ENCODE measurements at places on chromosomes 5 and 9.

DNA sequence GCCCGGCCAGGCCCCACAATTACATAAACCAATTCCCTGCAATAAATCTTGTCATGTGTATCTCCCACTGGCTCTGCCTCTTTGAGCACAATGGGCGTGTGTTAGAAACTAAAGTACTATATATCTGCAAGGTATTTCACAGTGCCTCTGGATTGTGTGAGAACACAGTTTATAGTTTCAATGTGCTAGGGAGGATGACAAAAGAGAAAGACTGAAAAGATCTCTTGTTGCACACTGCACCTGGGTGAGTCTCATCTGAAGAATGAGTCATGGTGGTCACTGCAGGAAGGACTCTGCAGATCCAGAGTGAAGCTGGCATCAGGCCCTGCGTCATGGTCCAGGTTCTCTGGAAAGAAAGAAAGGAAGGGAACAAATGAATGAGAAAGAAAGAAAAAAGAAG, 20.7 kb upstream of the CTSV start:
- DNase-seq, result no peak

DNA sequence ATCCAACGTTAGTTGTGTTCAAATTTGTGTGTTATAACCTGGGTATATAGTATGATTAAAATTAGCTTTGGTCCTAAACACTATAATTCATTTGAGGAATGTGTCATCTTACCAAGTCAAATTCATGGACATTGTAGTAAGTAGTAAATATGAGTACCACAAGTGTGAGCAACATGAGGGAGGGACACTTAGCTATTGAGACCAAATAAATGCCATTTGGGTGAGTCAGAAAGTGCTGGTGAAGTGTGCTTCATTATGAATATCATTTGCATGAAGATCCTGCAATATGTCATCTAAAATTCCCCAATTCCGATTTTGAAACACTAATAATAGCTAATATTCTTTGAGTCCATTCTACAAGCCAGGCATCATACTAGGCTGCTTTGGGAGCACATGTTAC, 336.7 kb upstream of the KIF2A start:
- no peak for DNase-seq

DNA sequence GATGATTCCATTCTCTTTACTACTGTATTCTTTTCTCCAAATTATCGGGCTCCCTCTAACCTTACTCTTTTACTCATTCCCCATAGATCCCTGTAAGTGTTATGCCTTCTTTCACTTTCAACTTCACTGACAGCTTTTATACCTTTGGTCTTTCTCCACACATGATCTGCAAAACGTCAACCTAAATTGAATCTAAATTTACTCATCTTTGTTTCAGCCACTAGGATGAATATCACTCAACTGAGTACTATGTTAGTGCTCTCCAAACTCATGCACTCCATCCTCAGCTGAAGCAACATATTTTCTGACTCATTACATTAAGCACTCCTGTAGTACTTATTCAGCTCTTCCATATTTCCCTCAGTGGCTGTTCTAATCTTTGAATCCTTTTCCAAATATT, 133.4 kb downstream of the ADAMTS19 start:
- DNase-seq, result no peak

DNA sequence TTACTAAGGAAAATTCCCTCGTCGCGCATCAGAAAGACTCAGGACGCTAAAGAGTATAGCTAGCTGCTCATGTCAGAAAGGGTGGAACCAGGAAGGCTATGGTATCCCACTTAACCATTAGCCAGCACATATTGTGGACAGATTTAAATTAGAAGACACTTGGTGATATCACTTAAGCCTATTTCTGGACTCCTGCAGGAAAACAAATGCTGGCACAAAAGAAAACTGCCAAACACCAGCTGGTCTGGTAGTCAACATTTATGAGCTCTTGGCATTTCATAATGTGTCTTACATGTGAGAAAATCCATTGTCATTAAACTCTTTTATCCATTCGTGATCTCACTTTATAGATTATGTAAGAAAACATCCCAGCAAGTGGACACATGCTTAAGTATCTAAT, 377.4 kb downstream of the PTPRD start:
- no peak for DNase-seq

- peak; percentile 28 for DNase-seq
Measured at GRCh38 chr9:17462869-17463464, 115.9 kb upstream of the SH3GL2 start.

- DNase-seq, result no peak
Measured at GRCh38 chr5:170632985-170633234, 129.1 kb downstream of the KCNIP1 start.
